ENCODE measurements at places on chromosomes 16 and 17.

- DNase-seq = peak; percentile 61
Measured at GRCh38 chr17:40841246-40841645, 18.8 kb upstream of the KRT10 start.

DNA sequence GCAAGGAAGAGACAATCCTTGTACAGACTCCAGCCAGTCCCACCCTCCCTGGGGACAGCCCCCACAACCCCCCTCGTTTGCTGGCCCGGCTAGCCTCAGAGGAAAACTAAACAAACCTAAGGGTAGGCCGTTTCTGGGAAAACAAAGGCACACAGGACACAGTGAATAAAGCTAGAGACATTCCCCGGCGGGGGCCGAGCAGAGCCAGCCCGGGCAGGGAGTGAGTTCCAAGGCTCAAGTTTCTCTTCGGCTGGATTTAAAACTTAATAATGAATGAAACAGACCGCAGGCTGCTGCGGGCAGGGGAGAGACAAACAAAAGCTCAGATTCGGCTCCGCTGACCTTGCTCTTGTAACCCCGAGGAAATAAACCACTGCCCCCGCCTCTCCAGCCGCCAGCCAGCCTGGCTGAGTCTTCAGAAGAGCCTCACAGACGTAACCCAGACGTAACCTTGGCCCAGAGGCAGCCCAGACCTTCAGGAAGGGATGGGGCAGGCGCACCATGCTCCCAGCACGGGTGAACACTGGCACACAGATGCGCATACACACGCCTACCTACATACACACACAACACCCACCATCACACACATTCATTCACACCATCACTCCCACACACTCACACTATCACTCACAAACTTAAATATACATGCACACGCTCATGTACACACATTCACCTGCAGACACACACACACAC is 216.0 kb downstream of the ZNF423 start:
- no peak for DNase-seq

- peak; percentile 27 for DNase-seq
Measured at GRCh38 chr17:72412650-72413076, 291.8 kb downstream of the SOX9 start.

- no peak for DNase-seq
Measured at GRCh38 chr17:63986821-63987220, 11.3 kb upstream of the PRR29 start.

- DNase-seq = no peak
Measured at GRCh38 chr16:22924492-22924891, 110.5 kb downstream of the HS3ST2 start.

- DNase-seq = no peak
Measured at GRCh38 chr16:30472328-30472942, at the start of gene ITGAL. ITGAL (plus strand) TSS chr16:30472742; CDS start chr16:30472838, 96 bp downstream.

- no peak for DNase-seq
Measured at GRCh38 chr16:8391257-8391656, 199.1 kb downstream of the TMEM114 start.

GRCh38 chr16:18942061-18942460 is 15.9 kb upstream of the SMG1 start:
- no peak for DNase-seq

DNA sequence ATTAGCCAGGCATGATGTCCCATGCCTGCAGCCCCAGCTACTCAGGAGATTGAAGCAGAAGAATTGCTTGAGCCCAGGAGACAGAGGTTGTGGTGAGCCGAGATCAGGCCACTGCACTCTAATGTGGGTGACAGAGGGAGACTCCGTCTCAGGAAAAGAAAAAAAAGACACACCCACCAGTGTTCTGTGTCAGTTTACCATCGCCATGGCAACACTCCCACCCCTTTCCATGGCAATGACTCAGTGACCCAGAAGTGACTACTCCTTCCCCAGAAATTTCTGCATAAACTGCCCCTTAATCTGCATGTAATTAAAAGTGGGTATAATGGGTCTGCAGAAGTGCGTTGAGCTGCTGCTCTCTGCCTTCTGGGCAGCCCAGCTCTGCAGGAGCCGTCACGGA is 4.0 kb upstream of the ZC3H18 start:
- DNase-seq = peak; percentile 18

DNA sequence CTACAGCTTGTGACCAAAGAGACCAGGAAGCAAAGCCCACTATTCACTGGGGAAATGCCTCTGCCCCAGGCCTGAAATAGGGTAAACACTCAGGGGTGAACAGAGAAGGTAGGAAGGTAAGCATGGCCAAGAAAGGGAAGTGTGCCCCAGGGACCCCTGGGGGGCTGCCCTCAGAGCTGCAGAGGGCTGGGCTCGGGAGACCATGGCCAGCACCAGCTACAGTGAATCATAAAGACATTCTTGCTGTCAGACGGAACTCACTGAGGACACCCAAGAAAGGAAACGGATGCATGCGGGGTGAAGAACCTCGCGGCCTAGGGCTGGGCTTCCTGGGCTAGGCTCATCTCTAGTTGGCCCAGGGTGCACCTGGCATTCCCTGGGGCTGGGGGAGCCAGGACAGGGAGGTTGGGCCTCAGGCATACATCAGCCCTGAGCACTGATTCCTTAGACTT is 9.6 kb downstream of the HIC1 start:
- DNase-seq = no peak

GRCh38 chr16:25726430-25727098 is 34.8 kb downstream of the HS3ST4 start:
- no peak for DNase-seq

DNA sequence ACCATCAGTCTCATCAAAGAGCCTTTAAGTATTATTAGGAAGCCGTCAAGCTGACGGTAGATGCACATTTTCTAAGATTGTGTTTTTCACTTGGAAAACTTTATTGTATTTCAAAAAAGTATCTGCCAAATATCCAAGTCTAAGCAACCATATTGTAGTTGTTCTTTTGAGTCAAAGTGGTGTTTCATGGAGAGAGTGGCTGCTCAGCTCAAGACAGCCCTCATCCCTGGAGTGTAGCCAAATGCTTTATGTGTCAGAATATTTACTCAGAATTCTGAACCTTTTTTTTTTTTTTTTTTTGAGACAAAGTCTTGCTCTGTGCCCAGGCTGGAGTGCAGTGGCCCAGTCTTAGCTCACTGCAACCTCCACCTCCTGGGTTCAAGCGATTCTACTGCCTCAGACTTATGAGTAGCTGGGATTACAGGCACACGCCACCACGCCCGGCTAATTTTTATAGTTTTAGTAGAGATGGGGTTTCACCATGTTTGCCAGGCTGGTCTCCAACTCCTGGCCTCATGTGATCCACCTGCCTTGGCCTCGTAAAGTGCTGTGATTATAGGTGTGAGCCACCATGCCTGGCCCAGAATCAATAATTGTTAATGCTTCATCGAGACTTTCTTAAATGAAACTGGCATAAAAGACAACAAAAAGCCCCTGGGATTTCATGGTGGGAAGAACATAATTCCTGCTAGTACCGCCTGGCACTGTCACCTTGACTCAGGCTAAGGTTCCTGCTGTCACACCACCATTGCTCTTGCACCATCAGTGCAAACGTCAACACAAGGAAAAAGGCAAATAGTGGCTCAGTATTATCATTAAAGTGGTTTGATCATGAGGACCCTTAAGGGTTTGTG is 45.5 kb downstream of the PRKCA start:
- peak; percentile 16 for DNase-seq

All from fibroblast of the conjunctiva (primary cell).